ENCODE measurements at places on chromosomes 1 and 21.

DNA sequence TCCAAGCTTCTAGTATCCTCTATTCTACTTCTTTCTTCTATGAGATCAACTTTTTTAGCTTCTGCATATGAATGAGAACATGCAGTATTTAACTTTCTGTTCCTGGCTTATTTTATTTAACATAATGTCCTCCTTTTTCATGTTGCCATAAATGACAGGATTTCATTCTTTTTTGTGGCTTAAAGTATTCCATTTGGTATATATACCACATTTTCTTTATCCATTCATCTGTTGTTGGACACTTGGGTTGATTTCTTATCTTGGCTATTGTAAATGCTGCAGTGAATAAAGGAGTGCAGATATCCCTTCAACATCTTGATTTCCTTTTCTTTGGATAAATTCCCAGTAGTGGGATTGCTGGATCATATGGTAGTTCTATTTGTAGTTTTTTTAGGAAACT lies 209.6 kb downstream of the GPR52 start:
- no peak for DNase-seq

GRCh38 chr1:1755852-1756251 lies 22.4 kb downstream of the NADK start:
- no peak for DNase-seq

DNA sequence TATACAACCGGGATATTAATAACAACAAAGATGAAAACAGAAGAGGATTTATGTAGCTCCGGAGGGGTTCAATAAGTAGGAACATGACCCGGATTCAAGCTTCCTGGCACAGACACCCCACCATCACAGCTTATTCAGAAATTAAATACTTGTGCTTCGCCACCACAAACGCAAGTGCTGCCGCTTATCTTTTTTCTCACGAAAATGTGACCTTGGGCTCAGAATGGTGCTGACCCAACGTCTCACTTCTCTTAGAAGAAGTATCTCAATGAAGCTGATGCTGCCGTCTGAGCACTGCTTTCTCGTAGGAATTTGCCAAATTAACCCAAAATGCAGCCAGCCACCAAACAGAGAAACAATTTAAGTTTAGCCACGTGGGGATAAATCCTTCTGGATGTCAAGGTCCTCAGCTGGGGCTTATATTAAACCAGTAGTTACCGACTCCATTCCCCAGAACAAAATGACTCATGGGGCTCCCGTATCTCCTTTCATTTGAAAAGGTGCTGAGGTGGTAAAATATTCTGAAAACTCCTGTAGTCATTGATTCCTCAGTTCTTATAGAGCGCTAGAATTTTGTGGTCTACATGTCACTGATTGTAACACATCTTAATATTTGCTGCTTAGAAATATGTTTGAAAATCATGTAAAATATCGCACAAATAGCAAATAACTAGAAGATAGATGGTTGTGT lies 466.7 kb downstream of the SMYD3 start:
- no peak for DNase-seq

GRCh38 chr1:109764561-109765482 lies 1.1 kb upstream of the EPS8L3 start:
- DNase-seq = no peak

GRCh38 chr1:25140073-25140797 lies 92.1 kb downstream of the SYF2 start:
- no peak for DNase-seq

DNA sequence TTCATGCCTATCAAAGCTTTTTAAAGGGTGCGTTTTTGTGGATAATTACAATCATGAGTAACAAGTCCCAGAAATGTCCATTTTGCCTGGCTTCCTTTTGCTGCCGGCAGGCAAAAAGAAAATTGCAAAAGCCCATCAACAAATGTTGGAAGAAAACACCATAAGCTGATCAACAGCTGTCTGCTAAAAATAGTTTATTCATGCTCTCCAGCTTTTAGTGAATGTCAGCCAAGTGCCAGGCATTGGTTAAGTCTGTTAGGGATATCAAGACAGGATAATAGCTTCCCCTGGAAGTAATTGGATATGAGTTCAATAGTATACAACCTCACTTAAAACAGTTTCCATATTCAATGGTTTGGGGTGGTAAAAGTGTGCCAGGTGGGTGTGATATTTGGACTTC lies 13.6 kb upstream of the AGMAT start:
- peak; percentile 48 for DNase-seq

DNA sequence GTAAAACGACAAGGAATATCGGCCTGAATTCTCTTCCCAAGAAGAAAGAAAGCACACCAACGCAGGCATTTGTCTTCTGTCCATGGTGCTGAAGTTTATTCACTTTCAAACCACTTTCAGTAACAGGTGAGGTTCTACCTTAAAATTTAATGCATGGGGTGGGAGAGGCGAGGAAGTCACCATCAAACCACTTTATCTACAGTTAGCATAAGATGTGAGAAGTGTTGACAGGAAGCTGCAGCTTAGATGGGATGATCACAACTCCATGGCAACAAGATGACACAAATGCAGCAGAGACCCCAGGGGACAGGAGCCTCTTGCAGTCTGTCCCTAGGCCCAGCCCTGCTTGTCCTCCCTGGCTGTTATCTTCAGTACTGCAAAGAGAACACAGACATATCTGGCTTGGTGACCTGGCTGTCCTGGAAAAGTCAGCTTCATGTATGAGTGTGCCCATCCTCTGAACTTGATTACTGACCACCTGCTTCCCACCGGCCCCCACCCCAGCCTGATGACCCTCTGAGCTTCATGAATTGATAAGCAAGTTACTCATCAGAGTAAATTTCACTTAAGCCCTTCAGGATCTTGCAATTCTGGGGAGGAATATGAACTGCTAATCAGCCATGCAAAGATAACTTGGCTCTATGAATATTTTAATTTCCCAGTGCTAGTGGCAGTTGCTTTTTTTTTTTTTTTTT lies 1.8 kb downstream of the NPPA start:
- DNase-seq = no peak

GRCh38 chr1:215793180-215793579 lies 226.1 kb downstream of the KCTD3 start:
- DNase-seq = peak; percentile 76

DNA sequence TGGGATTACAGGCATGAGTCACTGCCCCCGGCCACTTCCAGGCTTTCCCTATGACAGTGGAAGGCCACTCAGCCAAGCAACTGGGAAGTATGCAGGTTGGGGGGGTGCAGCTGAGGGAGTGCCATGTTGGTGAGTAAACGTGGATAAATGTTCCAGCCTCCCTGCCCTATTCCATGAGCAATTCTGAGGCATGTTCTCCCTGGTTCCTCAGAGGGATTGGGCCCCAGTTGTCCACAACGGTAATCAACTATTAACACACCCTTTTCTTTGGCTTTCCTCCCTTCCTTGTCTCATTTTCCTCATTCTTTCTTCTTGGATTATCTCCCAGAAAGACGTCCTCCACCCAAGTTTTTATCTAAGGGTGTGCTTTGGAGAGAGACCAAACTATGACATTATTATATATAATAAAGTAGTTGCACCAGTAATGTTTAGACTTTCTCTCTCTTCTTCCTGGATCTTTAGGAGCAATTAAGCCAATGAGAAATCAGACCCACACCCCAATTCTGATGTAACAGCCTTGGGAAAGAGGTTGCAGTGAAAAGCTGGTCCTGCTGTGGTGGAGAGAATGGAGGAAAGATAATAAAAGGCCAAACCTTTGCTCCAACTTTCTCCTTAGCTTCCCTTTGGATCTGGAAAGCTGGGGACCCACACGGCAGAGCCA lies 6.8 kb upstream of the SLAMF9 start:
- peak; percentile 56 for DNase-seq

DNA sequence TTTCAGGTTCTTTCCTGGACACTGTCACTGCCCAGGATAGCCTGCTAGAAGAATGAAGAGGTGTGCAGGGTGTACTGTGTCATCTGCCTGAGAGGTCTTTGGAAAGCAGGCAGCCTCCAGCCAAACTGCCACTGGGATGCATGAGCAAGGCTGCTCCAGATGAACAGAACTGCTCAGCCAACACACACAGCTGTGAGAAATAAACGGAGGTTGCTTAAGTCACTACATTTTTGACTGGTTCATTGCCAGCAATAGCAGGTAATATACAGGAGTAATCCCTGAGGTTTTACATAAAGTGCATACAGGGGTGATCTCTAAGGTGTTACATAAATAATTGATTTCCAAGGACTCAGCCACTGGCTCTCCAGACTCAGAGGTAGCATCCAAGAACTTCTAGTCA lies 516.9 kb downstream of the BRINP3 start:
- no peak for DNase-seq

GRCh38 chr1:156490401-156491032 lies 10.1 kb downstream of the MEF2D start:
- DNase-seq = no peak

DNA sequence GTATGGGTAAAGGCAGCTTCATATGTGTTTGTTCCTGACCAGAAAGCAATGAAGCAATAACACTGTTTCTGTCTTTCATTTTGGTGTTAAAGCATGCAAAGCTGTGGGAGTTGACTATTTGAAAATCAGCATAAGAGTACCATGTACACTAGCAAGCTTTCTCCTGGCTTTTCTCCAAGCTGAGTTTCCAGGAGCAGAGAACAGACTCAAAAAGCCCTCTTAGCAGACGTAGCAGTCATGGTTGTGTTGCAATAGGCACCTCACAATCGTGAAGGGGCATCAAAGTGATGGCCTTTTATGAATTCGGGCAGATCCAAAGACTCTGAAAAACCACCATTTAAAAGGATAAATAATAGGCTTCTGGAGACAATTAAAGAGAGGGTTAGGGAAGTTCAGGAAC lies 159.7 kb downstream of the PTGER3 start:
- DNase-seq = no peak

GRCh38 chr1:172656576-172656975 lies 2.3 kb upstream of the FASLG start:
- DNase-seq = no peak

DNA sequence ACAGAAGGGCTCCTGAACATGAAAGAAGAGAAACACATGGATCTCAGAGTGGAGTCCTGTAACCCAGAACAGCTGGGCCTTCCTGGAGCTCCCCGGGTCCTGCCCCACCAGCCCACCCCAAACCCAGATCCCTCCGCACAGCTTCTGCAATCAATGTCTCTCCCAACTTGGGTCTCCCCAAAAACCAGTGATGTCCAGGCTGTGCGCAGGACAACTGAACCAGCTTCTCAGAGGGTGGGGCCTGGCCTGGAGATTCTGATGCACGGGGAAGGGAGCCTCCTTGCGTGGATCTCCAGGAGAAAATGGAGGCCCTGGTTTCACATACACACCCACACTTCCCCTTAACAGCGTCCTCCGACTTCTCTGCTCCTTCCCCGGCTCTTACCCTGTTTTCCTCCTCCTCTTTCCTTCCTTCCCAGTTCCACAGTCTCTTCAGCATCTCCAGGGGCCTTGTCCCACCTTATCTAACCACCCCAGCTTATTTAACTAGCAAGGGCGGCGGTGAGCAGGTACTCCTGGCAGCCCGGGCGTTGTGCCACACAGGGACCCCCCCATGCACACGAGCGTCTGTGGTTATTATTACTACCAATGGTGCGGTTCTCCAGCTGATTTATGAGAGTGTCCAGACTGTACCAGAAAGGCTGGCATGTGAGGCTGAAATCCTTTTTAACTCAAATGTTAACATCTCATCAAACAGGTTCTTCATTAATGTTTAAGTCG lies 11.2 kb upstream of the MX2 start:
- DNase-seq = no peak

GRCh38 chr1:96474985-96475743 lies 246.4 kb upstream of the PTBP2 start:
- no peak for DNase-seq

GRCh38 chr1:1972976-1973715 lies 30.4 kb downstream of the CFAP74 start:
- no peak for DNase-seq

- peak; percentile 30 for DNase-seq
These were observed 103.0 kb downstream of the NR5A2 start for GRCh38 chr1:200130552-200130951.

GRCh38 chr1:214777364-214777763 lies 174.4 kb downstream of the CENPF start:
- no peak for DNase-seq

GRCh38 chr1:78787544-78787943 lies 137.9 kb downstream of the IFI44 start:
- DNase-seq = no peak

GRCh38 chr1:236774926-236775325 lies 20.2 kb upstream of the MTR start:
- no peak for DNase-seq

DNA sequence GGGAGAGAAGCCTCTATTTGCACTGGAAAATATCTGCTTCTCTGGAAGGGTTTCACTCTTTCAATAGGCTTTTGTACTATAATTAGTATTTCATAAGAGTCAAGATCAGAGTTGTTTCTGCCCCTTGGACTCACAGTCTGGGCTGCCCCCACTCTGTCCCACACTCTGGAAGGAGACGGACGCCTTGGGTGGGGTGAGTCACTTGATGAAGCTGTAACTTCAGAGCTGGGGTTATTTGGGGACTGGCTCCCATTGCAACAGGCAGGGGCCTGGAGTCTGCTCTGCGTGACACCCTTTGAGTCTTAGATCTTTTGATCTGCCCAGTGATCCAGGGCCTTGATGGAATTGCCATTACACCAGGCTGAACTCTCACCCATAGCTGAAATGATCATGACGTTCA lies 4.0 kb upstream of the KCNA10 start:
- no peak for DNase-seq

DNA sequence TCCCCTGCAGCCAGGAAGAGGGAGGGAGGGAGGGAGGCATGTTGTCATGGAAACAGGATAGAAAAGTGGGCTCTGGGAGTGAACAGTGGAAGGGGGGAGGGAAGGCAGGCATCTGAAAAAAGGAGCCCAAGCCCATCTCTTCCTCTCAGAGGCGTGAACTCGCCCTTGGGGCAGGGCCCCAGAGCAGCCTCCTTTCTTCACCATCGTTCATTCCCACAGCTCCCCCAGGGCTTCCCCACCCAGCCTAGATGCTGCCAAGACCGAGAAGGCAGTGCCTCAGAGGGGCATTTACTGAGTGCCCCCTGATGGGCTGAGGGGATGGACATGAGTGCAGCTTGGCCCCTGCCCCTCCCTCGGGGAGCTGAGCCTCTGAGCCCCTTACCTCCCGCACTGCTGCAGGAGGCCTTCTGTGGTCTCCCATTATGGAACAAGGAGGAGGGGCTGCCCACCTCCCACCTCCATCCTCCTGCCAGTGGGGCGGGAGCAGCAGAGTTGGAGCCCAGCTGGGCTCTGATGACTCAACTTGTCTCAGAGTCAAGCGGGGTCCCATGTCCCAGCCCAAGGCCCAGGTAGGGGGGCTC lies 39.1 kb upstream of the KIF21B start:
- DNase-seq = no peak

DNA sequence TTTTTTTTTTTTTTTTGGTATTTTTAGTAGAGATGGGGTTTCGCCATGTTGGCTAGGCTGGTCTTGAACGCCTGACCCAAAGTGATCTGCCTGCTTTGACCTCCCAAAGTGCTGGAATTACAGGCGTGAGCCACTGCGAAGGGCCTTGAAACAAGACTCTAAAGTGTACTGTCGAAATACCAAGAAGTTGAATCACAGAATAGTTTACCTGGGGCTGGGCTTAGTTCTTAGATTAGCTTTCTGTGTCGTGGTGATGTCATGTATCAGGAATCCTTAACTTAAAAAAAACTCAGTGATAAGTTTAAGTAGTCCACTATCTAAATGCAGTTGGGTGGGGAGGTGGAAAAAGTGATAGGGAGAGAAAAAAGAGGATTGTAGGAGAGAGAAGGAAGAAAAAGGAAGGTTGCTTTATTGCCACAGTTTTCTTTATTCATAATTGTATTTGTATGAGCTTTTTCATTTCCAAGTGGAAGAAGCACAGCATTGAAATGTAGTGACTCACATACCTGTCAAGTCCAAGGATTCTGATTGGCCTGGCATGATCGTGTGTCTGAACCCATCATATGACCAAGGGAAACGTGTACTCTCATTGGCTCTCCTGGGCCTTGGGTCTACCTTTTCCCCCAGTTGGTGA lies 13.4 kb downstream of the ITSN1 start:
- DNase-seq = peak; percentile 36
